ENCODE measurements at places on chromosomes 4 and X.

DNA sequence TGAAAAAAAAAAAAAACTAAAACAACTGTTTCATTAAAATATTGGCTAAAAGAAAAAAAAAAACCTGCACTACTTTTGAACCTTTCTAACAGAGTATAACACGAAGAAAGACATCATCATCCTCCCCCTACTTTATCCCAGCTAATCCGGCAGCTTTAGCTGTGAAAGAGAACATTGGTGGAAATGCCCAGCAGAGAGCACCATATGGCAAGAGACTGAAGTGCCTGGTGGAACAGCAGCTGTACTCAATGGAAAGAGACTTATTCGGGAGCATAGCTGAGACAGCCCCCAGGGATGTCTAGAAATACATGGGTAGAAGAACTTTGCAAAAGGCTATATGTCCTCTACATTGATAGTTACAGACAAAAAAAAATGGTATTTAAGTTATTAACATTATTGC is 30.3 kb downstream of the STPG2 start:
- DNase-seq: no peak

GRCh38 chr4:148021686-148022085 is 289.8 kb downstream of the ARHGAP10 start:
- no peak for DNase-seq

GRCh38 chr4:130044788-130045531 is 949.0 kb downstream of the C4orf33 start:
- no peak for DNase-seq

- no peak for DNase-seq
Observed at GRCh38 chr4:184957446-184958115, 60.7 kb upstream of the HELT start.

- DNase-seq: no peak
Observed at GRCh38 chr4:174394915-174395314, 111.2 kb downstream of the CEP44 start.

- no peak for DNase-seq
Observed at GRCh38 chr4:15162465-15163283, 160.4 kb downstream of the CPEB2 start.

DNA sequence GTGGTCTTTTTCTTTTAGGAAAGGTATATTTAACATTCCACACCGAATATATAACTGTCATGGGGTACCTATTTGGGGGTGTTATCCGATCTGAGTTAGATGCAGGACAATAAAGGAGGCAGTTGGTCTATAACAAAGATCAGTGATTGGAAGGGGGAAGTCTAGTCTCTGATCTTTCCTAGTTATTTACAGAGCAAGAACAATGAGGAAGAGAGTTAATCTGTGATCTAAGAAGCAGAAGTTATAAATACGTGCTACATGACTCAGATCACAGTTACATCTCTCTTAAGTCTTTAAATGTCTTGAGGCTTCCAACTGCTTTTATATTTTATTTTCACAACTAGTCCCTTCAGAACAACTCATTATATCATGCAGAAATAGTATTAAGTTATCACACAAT is 33.2 kb upstream of the ARMCX4 start:
- DNase-seq: no peak

DNA sequence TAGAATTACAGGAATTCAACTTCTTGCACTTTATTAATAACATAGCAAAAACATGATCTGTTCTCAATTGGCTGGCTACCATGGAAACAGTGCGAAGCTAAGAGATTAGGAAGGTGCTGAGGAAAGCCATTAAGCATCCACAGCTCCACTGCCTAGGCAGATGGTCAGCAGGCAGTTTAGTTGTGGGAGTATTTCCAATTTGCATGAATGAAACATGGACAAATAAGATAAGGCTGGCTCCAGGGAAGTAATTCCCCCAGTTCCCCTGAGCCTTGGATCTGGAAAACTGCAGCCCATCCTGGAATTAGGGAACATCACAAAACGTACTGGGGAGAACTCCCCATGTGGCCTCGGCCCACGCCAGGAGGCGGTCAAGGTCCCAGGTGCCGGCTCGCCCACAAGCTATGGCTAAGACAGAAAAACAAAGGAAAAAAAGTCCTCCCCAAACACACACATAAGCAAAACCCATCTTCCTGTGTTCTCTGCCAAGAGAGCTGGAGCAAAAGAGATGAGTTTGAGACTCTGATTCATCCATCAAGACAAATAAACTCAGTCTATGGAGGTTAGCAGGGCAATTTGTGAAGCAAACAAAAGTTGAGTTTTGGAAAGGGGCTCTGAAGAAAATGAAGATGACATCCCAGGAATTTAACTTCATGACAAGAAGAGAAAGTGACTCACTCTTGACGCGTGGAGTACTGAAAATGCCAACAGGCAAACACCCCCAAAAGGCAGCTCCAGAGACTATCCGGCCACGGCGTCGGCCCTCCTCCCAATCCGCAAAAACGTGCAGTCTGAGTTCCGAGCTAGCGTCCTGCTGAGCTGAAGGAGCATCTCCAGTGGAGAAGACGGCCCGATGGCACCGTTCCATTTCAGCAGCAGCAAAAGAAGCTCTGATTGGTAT is 45.1 kb downstream of the IGFBP7 start:
- no peak for DNase-seq

DNA sequence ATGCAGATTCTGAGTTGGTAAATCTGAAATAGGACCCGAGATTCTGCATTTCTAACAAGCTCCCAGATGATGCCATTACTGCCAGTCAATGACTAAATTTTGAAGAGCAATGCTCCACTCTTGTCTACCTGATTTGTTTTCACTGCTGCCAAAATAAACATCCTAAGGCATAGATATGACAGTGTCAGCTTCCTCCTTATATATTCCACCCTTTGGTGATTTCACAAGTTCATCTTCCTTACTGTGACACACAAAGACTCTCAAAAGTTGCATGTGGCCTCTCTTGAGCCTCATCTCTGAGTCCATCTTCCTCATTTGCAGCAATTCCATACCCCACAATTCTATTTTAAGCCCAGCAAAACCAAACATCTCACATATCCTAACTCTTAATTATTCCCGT is 110.9 kb downstream of the FBXW7 start:
- DNase-seq: no peak

DNA sequence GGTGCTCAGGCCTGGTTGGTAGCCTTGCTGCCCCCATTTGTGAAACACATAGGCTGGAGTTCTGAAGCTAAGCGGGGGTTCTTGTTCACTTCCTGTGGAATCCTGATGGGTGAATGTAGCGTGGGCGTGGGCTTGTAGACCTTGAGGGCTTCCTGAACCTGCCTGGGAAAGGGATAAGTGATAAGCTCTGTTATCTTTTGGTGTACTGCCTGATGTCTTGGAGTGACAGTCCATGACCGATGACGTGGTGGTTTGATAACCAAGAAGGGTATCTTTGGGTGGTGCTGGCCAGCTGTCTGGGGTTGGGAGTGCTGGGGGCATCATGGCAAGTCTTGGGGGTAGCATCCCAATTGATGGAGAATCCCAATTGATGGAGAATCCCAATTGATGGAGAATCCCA is 17.5 kb upstream of the WDR1 start:
- no peak for DNase-seq

GRCh38 chrX:100417681-100418080 is 7.6 kb upstream of the PCDH19 start:
- no peak for DNase-seq

All from NCI-H187 (cell line).